CD8-positive, alpha-beta memory T cell (primary cell): ENCODE measurements at places on chromosomes 5 and 9.

- no peak for DNase-seq
Observed at GRCh38 chr9:89554307-89555035, 50.3 kb upstream of the GADD45G start.

DNA sequence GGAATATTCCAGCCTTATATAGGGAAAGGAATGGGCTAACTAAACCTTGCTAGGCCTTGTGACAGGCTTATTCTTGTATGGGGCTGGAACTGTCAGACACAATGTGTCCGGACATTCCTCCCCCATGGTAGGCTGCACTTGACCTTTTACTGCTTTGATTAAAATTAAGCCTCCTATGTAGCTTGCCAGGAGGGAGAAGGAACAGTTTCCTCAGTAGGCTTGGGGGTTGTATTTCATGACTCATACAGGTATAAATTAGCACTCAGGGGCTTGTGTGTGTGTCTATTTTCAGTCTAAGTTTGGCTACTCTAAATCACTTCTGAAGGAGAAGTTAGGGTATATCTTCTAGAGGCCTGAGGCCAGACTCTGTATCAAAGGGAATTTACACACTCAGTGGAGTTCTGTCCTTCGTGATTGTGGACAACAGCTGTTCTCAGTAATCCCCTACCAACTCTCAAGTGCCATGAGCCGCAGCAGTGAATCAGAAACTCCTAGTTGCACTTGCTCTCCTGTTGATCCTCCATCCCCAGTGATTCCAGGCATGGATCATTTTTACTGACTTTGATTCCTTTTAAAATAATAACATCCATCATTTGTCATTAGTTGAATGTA is 16.4 kb downstream of the ADAMTS16 start:
- no peak for DNase-seq

GRCh38 chr9:543478-543877 is 298.0 kb upstream of the DMRT1 start:
- no peak for DNase-seq

GRCh38 chr9:93256878-93257807 is 73.2 kb downstream of the WNK2 start:
- DNase-seq = no peak

DNA sequence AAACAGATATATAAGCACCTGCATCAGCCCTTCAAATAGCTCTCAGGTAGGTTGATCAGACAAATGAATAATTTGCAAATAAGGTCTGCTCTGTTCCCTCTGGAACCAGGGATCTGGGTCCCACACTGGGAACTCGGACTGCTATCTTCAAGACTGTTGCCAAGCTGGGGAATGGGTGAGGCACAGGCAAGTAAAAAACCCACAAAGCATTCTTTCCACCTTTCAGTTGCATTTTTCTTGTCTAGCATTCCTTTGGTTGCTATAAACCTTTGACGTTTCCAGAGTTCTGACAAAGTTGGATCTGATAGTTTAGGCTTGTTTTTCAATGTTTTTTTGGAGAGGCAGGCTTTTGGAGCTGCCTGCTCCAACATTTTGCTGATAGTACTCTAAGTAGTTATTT is 20.1 kb downstream of the FBXL17 start:
- no peak for DNase-seq

GRCh38 chr5:32714836-32715235 is 3.7 kb downstream of the NPR3 start:
- DNase-seq = no peak

DNA sequence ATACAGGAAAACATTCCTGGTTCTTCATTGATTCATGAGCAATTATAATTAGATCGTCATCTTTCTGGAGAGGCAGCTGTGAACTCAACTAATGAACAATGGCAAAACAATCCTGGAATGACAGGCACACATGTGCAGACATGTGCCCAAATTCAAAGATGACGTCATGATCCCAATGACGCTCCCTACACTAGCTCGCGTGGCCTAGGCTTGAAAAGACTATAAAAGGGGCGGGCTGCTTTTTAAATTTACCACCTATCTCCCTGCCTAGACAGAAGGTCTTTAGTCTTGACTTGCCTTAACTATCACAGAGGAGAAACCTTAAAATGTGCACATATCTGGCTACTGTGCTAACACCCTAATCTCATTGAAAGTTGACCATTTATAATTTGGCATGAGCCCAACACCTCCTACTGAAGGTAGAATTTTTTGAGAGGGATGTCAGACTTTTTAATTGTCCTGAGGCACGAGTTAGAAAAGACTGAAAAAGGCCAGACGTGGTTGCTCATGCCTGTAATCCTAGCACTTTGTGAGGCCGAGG is 88.2 kb downstream of the PRRT1B start:
- no peak for DNase-seq

DNA sequence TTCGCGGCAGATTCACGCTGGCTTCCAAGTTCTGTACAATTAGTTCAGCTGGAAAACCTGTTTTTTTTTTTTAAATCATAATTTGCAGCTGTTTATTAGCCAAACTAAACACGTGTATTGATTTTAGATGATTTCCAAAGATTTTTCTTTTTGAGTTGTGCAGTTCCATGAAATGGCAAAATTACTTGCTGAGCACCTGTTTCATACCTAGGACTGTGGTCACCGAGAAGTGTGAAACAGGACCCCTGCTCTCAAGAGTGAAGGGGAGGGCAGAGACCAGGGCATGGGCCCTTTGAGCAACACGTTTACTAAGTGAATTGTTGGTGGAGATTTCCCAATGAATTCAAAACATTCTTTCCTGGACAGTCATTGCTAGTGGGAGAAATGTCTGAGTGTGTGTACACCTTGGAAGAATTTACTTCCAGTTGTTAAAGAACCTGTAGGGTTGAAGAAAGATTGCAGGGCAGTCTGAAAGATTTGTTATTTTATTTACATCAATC is 688 bp downstream of the SNX24 start:
- no peak for DNase-seq

DNA sequence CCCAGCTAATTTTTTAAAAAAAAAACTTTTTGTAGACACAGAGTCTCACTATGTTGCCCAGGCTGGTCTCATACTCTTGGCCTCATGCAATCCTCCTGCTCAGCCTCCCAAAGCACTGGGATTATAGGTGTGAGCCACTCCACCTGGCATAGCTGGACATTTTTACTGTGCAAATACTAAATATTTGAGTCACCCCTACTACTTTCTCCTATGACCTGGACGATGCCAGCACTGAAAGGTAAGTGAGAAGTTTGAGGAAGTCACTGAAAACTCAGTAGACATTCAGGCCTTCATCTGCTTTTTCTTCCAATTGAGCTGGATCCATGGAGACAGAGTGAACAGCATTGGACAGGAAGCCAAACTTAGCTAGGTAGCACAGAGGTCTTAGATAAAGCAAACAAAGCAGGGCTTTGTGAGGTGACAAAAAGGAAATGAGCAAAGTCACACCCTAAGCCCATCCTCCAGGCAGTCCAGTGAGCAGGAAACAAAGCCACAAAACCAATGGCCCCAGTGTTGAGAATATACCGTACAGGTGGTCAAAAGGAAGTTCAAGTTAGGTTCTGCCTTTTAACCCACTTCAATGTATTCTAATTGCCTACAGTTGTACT is 192.6 kb upstream of the RASA1 start:
- peak; percentile 0 for DNase-seq

DNA sequence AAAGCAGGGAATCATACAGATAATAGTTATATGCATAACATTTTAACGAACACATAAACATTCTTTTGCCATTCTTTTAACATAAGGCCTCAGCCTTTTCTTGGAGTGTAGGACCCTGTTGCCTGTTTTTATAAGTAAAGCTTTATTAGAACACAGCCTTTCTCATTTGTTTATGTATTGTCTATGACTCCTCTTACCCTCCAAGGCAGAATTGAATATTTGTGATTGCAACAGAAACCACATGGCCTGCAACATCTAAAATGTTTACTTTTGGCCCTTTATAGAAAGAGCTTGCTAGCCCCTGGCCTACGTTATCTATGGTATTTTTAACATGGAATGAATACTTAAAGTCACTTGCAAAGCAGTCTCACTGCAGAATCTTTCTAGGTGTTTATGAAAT is 2.6 kb downstream of the SLC31A1 start:
- DNase-seq = no peak

DNA sequence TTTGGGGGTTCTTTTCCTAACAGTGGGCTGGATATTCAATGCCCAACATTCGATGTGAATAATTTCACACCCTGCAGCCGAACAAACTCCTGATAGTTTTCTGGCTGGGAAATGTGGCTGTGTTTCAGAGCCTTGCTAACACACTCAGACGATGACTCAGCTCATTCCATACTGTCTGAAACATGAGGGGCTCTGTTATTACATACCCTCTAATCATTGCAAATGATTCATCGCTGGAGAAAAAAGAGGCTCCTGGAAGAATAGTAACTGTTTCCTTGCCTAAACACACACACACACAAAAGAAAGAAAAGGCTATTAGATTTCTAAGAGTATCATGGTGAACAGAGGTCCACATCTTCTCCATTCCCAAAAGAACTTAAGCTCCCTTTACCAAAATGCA is 75.8 kb downstream of the OXCT1 start:
- no peak for DNase-seq

GRCh38 chr5:169301986-169302385 is 1.0 kb upstream of the SLIT3 start:
- no peak for DNase-seq

- no peak for DNase-seq
Observed at GRCh38 chr9:8680157-8680556, 880.6 kb upstream of the DMAC1 start.

GRCh38 chr5:58406394-58406793 is 53.5 kb downstream of the PLK2 start:
- DNase-seq = no peak

DNA sequence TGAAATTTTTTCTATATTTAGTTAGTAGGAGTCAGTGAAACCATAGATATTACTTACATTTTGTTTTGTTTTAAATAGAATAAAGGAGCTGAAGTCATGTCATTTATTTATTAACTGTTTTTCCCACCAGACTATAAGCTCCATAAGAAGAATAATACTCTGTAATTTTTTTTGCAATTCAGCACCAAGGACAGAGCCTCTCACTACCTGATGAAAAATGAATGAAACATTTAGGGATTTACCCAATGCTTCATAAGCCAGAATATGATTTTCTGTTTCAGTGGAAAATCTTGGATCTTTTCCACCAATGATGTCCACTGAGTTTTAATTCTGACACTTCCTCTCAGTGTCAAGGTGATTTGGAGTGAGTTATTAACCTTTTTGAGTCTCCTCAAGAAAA is 624.9 kb upstream of the GRAMD2B start:
- DNase-seq = no peak

GRCh38 chr5:81717860-81718259 is 33.0 kb downstream of the SSBP2 start:
- no peak for DNase-seq

GRCh38 chr9:36749461-36749860 is 176.8 kb downstream of the MELK start:
- DNase-seq = no peak

DNA sequence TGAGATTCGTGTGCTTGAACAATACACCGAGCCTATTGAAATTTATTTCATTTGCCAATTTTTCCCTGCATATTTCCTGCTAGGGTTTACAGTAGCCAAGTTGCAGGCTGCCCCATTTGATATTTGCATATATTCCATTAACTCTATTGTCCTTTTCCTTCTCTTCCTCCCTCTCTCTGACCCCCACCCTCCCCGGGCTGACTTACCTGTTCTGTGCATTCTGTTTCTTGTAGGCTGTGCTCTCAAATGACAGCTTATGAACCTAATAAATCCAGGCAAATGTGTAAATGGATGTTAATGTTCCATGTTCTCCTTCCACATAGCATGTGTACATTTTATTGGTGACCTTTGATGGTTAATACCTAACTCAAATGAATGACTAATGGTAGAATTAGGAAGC is 1169.2 kb upstream of the WWC1 start:
- DNase-seq = no peak

GRCh38 chr5:43075319-43076293 is 35.5 kb upstream of the ANXA2R start:
- no peak for DNase-seq

GRCh38 chr5:107404595-107405374 is 266.0 kb downstream of the EFNA5 start:
- DNase-seq = no peak

- no peak for DNase-seq
Observed at GRCh38 chr9:6277417-6277816, 50.8 kb upstream of the TPD52L3 start.

DNA sequence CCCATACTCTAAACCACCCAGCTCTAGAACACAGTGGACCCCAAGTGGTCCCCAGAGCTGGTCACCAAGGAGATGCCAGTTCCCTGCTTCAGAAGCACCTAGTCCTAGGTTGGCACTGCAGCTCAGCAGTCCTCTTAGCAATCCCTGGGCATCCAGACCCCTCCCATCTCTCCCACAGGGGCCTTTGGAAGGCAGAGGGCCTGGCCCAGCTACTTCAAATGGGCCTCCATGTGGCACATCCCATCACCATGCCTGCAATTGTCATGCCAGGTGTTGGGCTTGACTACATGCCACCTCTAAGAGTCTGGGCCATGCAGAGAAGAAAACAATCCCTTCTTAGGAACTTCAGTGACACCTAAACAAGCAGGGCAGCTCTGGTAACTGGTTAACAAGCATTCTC is 14.1 kb downstream of the MACROH2A1 start:
- no peak for DNase-seq
